CD4-positive, alpha-beta T cell (primary cell): ENCODE measurements at places on chromosomes 4 and X.
A peak's percentile ranks its signal among the peaks of the same experiment; 100 is the strongest.

GRCh38 chr4:78645853-78646757, 94.5 kb downstream of the ANXA3 start:
- H3K36me3 ChIP-seq = no peaks in the 10 kb centered on the region
- H3K4me3 ChIP-seq = no peak overlapping the region
- no peaks in the 10 kb centered on the region for H3K4me1 ChIP-seq
- no peak for DNase-seq

- no peak overlapping the region for H3K4me3 ChIP-seq
- no peak overlapping the region for H3K27ac ChIP-seq
- no peaks in the 10 kb centered on the region for H3K27me3 ChIP-seq
- H3K36me3 ChIP-seq = no peaks in the 10 kb centered on the region
- H3K4me1 ChIP-seq = no peaks in the 10 kb centered on the region
Measured at GRCh38 chr4:176492646-176493302, 173.0 kb downstream of the SPCS3 start.

DNA sequence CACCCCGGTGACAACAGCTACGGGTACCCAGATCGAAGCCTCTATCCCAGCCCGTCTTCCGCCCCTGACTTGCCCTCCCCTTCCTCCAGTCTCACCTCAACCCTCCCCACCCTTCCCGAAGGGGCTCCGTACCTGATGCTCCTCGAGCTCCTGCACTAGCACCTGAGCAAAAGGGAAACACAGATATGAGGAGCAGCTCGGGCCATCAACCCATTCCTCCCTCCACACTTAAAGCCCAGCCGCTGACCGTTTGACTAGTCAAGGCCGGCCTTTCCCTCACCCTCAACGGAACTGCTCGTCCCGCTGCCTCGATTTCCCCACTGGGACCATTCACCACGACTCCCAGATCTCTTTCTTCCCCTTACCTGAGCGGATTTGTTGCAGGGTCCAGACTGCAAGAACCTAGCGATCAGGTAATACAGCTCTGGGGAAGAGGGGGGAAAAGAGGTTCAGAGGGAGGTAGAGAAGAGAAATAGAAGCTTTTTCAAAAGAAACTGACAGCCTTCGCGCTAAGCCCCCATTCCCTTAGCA, 731 bp downstream of the BRWD3 start:
- H3K27me3 ChIP-seq = no peaks in the 10 kb centered on the region
- H3K36me3 ChIP-seq = no peaks in the 10 kb centered on the region
- H3K27ac ChIP-seq = peak overlapping the region; percentile 87
- peak; percentile 5 for DNase-seq
- peaks cover 6% of the 10 kb centered on the region for H3K4me1 ChIP-seq
- peak overlapping the region; percentile 74 for H3K4me3 ChIP-seq

DNA sequence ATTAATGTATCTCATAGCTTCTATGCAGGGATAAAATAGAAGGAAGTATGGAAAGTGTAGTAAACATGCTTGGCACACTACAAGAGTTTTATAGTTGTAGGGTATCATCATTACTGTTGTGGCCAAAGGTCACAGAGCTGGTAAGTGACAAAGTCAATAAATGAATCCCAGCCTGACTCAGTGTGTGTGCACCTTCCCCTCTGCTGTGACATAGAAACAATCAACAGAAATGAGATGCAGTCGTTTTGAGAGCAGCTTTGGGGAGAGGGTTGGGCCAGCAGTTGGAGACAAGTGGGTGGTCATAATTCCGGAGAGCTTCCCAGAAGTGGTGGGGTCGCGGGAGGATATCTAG, 82.4 kb upstream of the RBPJ start:
- H3K4me3 ChIP-seq = no peak overlapping the region
- H3K36me3 ChIP-seq = no peaks in the 10 kb centered on the region
- no peak overlapping the region for H3K27ac ChIP-seq
- H3K4me1 ChIP-seq = no peaks in the 10 kb centered on the region
- no peaks in the 10 kb centered on the region for H3K27me3 ChIP-seq

GRCh38 chr4:73317092-73317491, 58.5 kb upstream of the ANKRD17 start:
- H3K4me3 ChIP-seq = no peak overlapping the region
- H3K4me1 ChIP-seq = no peaks in the 10 kb centered on the region

- H3K4me1 ChIP-seq = no peaks in the 10 kb centered on the region
- H3K36me3 ChIP-seq = no peaks in the 10 kb centered on the region
- no peaks in the 10 kb centered on the region for H3K27me3 ChIP-seq
- no peak overlapping the region for H3K4me3 ChIP-seq
- DNase-seq = no peak
Measured at GRCh38 chr4:58561170-58561569, 1451.0 kb upstream of the IGFBP7 start.

GRCh38 chr4:3136454-3136853, 62.0 kb downstream of the HTT start:
- peaks cover 65% of the 10 kb centered on the region for H3K36me3 ChIP-seq
- H3K27me3 ChIP-seq = no peaks in the 10 kb centered on the region
- no peak overlapping the region for H3K4me3 ChIP-seq
- H3K27ac ChIP-seq = no peak overlapping the region
- DNase-seq = no peak
- no peaks in the 10 kb centered on the region for H3K4me1 ChIP-seq

GRCh38 chr4:16157609-16158503, 68.4 kb downstream of the TAPT1 start:
- no peaks in the 10 kb centered on the region for H3K27me3 ChIP-seq
- no peak overlapping the region for H3K4me3 ChIP-seq
- H3K36me3 ChIP-seq = peaks cover 2% of the 10 kb centered on the region
- H3K4me1 ChIP-seq = no peaks in the 10 kb centered on the region

GRCh38 chr4:96652158-96652557, 812.3 kb downstream of the PDHA2 start:
- DNase-seq = no peak
- H3K36me3 ChIP-seq = no peaks in the 10 kb centered on the region
- no peak overlapping the region for H3K27ac ChIP-seq
- H3K4me3 ChIP-seq = no peak overlapping the region
- H3K27me3 ChIP-seq = no peaks in the 10 kb centered on the region

- H3K36me3 ChIP-seq = no peaks in the 10 kb centered on the region
- H3K4me3 ChIP-seq = no peak overlapping the region
- peaks cover 13% of the 10 kb centered on the region for H3K4me1 ChIP-seq
- DNase-seq = peak; percentile 61
- H3K27me3 ChIP-seq = no peaks in the 10 kb centered on the region
- no peak overlapping the region for H3K27ac ChIP-seq
Measured at GRCh38 chr4:83252782-83253405, 31.7 kb downstream of the COQ2 start.

- H3K4me3 ChIP-seq = no peak overlapping the region
- H3K27ac ChIP-seq = no peak overlapping the region
- H3K36me3 ChIP-seq = no peaks in the 10 kb centered on the region
- H3K4me1 ChIP-seq = peaks cover 5% of the 10 kb centered on the region
Measured at GRCh38 chr4:139419388-139419914, 34.5 kb upstream of the RAB33B start.

GRCh38 chr4:139389991-139390390, 63.9 kb upstream of the RAB33B start:
- H3K27ac ChIP-seq = no peak overlapping the region
- H3K27me3 ChIP-seq = no peaks in the 10 kb centered on the region
- no peak overlapping the region for H3K4me3 ChIP-seq
- no peaks in the 10 kb centered on the region for H3K4me1 ChIP-seq

- no peaks in the 10 kb centered on the region for H3K27me3 ChIP-seq
- H3K27ac ChIP-seq = peak overlapping the region; percentile 96
- H3K4me3 ChIP-seq = peak overlapping the region; percentile 85
- H3K36me3 ChIP-seq = no peaks in the 10 kb centered on the region
- DNase-seq = no peak
Measured at GRCh38 chr4:81472281-81473182, 825 bp upstream of the RASGEF1B start.

DNA sequence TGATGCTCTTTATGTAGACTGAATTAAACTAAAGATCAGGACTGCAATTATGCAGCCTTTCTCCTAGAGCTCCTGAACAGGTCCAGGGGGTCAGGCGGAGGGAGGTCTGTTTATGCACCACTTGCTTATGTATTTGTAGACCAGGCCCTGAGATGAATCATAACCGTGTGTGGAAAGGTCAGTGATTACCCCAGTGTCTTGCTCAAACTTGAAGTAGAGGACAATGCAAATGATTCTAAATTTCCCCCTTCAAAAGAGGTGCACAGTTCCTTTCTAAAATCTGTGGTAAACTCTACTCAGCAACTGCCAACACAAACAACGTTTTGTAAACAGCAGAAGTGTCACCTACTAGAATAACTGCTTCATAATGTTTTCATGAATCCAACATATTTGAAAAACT, 13.0 kb upstream of the TBC1D9 start:
- peaks cover 2% of the 10 kb centered on the region for H3K27me3 ChIP-seq

- H3K36me3 ChIP-seq = no peaks in the 10 kb centered on the region
- DNase-seq = no peak
- H3K27ac ChIP-seq = no peak overlapping the region
Measured at GRCh38 chr4:147128787-147129186, 183.1 kb upstream of the TTC29 start.

GRCh38 chrX:9498236-9498635, 33.4 kb downstream of the TBL1X start:
- H3K27ac ChIP-seq = no peak overlapping the region
- no peak for DNase-seq
- peaks cover 6% of the 10 kb centered on the region for H3K36me3 ChIP-seq

- no peak for DNase-seq
- peak overlapping the region; percentile 2 for H3K4me3 ChIP-seq
- no peaks in the 10 kb centered on the region for H3K27me3 ChIP-seq
- peaks cover 12% of the 10 kb centered on the region for H3K4me1 ChIP-seq
- no peak overlapping the region for H3K27ac ChIP-seq
Measured at GRCh38 chr4:7770224-7771050, 169.2 kb downstream of the AFAP1 start.

DNA sequence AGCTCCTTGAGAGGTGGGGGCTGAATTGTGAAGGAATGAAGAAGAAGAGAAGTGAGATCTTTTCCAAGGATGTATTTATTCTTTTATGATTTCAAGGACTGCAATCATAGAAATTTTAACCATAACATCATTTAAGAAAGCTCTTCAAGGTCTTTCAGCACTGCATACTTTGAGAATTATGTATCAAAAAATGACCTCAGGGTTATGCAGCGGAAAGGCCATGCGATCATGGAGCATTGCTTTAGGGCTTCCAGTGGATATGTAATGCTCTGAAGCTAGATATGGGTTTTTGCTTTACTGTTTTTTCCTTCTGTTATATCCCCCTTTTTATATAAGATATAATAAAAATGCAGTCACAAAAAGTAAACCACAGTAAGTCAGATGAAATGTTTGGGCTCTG, 38.7 kb downstream of the SGMS2 start:
- no peaks in the 10 kb centered on the region for H3K4me1 ChIP-seq
- H3K27me3 ChIP-seq = peaks cover 2% of the 10 kb centered on the region
- DNase-seq = no peak
- H3K27ac ChIP-seq = no peak overlapping the region
- no peaks in the 10 kb centered on the region for H3K36me3 ChIP-seq
- H3K4me3 ChIP-seq = no peak overlapping the region

- H3K27ac ChIP-seq = no peak overlapping the region
- no peak for DNase-seq
- no peaks in the 10 kb centered on the region for H3K36me3 ChIP-seq
Measured at GRCh38 chrX:17397074-17397473, 22.1 kb downstream of the NHS start.

DNA sequence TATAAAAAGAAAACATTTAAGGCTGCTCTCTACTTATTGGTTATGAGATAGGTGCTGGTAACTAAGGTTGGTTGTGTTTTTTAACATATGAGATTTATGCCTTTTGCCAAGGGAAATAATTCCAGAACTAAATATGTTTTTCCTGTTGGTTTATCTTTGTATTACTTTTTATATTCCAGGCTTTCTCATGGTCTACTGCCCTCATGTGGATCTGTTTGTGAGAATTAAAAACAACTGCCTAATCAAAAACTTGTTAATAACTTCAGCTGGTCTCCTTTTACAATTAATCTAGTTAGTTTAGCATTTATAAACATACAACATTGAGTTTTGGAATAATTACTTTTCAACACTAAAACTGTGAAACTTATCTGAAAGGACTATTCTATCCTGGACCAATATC, 1208.3 kb downstream of the ADGRL3 start:
- no peaks in the 10 kb centered on the region for H3K27me3 ChIP-seq
- no peak overlapping the region for H3K27ac ChIP-seq
- H3K36me3 ChIP-seq = no peaks in the 10 kb centered on the region
- DNase-seq = no peak
- H3K4me1 ChIP-seq = no peaks in the 10 kb centered on the region

GRCh38 chr4:5138389-5138788, 87.1 kb downstream of the STK32B start:
- no peak for DNase-seq
- H3K4me1 ChIP-seq = no peaks in the 10 kb centered on the region
- no peaks in the 10 kb centered on the region for H3K36me3 ChIP-seq

DNA sequence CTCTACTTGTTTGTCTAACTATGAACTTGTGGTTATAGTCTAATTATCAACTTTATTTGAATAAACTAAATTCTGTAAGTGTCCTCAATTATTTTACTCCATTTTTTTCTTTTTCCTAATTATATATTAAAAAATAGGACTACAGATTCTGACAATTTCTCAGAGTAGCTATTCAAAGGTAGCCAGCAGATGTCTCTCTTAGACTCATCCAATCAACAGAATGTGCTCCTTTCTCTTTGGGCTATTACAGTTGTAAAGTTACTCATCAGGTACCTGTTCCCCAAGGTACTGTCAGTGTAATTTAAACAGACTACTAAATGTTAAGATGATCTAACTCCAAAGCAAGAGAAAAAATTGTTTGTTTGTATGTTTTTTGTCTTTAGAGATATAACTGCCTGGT, 248.6 kb downstream of the PCDH18 start:
- H3K27ac ChIP-seq = no peak overlapping the region
- no peaks in the 10 kb centered on the region for H3K27me3 ChIP-seq
- H3K4me1 ChIP-seq = no peaks in the 10 kb centered on the region
- DNase-seq = no peak

GRCh38 chr4:153346563-153346962, 2.1 kb downstream of the MND1 start:
- peaks cover 4% of the 10 kb centered on the region for H3K4me1 ChIP-seq
- H3K4me3 ChIP-seq = no peak overlapping the region
- no peak for DNase-seq
- no peak overlapping the region for H3K27ac ChIP-seq
- H3K27me3 ChIP-seq = no peaks in the 10 kb centered on the region

- no peak overlapping the region for H3K27ac ChIP-seq
- no peaks in the 10 kb centered on the region for H3K4me1 ChIP-seq
- H3K36me3 ChIP-seq = no peaks in the 10 kb centered on the region
- H3K4me3 ChIP-seq = no peak overlapping the region
- no peaks in the 10 kb centered on the region for H3K27me3 ChIP-seq
Measured at GRCh38 chr4:80286451-80286850, 20.0 kb downstream of the FGF5 start.

- no peak overlapping the region for H3K4me3 ChIP-seq
- no peak for DNase-seq
- H3K36me3 ChIP-seq = no peaks in the 10 kb centered on the region
- no peaks in the 10 kb centered on the region for H3K4me1 ChIP-seq
- H3K27ac ChIP-seq = no peak overlapping the region
- H3K27me3 ChIP-seq = no peaks in the 10 kb centered on the region
Measured at GRCh38 chrX:16125520-16126149, 2.3 kb downstream of the GRPR start.
